ENCODE measurements at places on chromosomes 13 and 19. TPM values are rescaled to one million over a fixed set of nuclear protein-coding genes. Genes with fewer than 3 reads are reported as not detected.

Gene PRTN3
- 0.38 TPM for total RNA-seq

Gene KASH5
- not detected for total RNA-seq

Gene SCEL
- not detected for total RNA-seq

Gene EHD2
- 217 TPM for total RNA-seq

Gene XAB2
- 19.4 TPM for total RNA-seq

Gene SOX21
- 0.10 TPM for total RNA-seq

Gene OVOL3
- not detected for total RNA-seq

Gene TMEM150B
- 1.9 TPM for total RNA-seq

Gene CEACAM3
- total RNA-seq: 0.93 TPM

Gene PKN1
- total RNA-seq: 173 TPM

Gene DCLK1
- 64.4 TPM for total RNA-seq

Gene PGLYRP2
- not detected for total RNA-seq

Gene CADM4
- total RNA-seq: 4.0 TPM

Gene OR10H1
- total RNA-seq: 0.09 TPM

Data from posterior vena cava (tissue), 2 donors.